Thoracic aorta (tissue), 2 donors: ENCODE measurements at places on chromosomes 4 and X.

- DNase-seq = no peak
Measured at GRCh38 chr4:31458813-31459212, 738.6 kb downstream of the PCDH7 start.

DNA sequence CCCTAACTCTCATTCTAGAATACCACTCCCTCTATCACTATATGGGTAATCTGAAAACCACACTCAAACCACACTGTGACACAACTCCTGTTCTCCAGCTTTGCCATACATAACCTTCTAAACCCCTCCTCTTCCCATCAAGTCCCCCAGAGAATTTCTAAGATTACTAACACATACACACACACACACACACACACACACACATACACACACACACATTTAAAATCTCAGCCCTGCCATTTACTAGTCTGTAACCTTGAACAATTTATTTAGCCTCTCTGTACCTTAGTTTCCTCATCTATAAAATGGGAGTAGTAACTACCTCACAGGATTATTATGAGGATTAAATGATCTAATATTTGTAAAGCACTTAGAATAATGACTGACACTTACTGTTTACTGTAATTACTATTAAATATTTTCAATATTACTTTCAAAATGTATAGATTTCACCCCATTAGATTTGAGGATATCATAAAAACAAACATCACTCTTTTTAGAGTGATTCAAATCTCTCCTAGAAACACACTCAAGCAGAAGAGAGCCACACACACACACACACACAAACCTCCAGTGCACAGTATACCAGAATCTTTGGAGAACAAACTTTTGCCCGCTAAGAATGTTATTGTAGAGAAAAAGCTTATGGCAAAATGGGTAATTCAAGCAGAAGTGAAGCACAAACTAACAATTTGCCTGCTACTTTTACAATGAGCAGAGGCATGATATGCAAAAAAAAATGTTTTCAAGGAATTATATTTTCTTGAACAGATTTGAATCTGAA, 3.8 kb downstream of the ANKRD50 start:
- no peak for DNase-seq

DNA sequence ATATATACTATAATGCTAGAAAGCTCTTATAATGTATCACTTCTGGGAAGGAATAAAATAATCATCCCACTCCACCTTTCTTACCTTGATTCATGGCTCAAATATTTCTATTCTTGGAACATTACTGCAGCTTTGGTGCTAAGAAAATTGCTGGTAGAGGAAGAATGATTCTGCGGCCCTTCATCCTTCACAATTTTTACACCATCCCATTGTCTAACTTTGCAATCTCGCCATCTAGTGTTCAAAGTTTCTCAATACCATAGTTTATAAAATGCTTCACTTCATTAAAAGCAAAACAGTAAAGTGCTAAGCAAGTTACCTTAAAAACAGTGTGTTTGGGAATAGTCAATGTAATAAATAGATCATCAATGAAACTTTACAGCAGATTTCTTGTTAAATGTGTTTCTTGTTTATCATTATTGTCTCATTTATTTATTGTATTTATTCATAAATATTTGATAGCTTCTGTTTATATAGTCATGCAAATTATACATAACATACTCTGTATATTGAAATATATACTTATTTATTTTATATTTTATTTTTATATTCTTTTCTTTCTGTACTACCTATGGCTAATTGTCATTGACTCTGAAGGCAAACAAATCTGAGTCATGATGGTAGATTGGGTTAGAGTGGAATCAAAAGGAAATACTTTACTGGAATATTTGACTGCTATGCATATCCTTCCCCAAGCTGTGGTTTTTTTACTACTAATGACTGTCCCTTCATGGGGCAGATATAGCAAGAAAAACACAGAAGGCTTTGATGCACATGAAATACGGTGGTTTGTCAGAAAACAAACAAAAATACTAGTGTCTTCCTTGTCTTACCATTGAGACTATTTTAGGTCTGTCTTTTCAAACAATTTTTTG, 390.7 kb downstream of the MAPK10 start:
- no peak for DNase-seq

DNA sequence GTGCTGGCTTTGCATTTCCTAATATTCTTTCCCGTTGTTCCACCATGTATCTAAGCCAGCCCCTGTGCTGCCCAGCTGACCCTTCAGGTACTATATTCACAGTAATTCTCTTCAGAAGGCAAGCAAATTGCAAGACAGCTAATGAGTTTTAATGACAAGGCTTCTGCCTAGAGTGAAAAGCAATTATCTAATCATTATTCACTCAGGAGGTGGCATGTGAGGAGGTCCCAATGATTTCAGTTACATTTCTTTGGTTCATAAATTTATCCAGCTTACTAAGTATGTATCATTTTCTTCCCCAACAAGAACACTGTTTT, 123.0 kb downstream of the RASGEF1B start:
- DNase-seq = no peak

GRCh38 chrX:23331701-23332100, 2.9 kb upstream of the PTCHD1 start:
- no peak for DNase-seq

DNA sequence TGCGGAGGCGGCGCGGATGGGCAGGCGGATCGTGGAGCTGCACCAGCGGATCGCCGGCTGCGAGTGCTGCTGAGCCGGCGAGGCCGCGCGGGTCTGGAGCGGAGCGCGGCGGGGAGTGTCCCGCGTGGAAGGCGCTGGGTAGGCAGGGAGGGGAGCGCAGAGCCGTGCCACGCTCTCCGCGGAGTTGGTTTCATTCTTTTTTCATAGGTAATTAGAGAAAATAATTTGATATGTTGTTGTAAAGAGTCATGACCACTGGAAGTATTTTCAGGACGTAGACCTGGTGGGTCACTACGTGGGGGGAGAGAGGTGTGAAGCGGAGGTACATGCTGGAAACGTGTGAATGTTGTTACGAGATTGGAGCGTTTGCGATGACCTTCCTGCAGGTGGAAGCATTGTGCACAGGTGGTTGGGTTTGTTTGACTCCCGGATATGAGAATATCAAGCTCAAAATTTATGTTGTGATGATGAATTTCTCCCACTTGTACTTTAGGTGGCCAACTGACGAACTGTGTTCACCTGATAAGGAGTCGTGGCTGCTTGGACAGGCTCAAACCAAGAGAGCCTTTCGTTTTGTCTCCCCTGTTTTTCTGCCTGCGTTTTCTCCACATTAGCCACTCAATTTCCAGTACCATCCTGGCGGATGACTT, 19.1 kb upstream of the S100P start:
- DNase-seq = no peak
